ENCODE measurements at places on chromosomes 5 and 9.

DNA sequence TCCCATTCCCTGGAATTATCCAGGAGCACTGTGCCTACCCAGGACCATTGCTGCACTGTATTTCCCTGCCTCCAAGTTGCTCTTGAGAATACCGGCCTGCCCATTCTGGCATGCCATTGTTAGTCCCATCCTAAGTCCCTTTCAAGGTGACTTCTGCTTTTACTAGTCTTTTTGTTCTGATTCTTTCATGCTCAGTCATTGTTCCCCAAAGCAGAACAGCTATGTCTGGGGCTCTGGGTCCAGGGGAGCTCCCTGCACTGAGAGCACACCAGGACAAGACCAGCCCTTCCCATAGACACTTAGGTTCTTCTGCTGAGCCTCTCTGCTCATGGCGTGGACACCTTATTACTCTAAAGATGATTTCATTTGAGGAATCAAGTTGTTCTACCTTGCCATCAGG is 388.9 kb upstream of the KLF4 start:
- DNase-seq: no peak

DNA sequence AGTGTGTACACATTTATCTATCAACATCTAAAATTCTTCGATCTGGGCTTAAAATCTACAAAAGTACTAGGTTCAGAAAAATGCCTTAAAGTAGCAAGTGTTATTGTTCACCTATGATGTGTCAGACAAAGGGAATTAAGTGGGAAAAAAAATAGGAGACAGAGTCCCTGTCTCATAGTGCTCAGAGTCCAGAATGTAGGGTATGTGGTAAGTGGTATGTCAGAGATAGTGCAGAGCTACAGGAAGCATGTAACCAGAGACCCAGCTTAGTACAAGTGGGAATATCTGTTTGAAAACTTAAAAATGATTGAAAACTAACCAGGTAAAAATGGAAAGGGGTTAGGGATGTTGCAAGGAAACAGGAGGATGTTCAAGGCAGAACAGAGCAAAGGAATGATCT is 482.8 kb downstream of the ELAVL2 start:
- DNase-seq: no peak

GRCh38 chr9:17090041-17090440 is 44.8 kb upstream of the CNTLN start:
- DNase-seq: no peak

DNA sequence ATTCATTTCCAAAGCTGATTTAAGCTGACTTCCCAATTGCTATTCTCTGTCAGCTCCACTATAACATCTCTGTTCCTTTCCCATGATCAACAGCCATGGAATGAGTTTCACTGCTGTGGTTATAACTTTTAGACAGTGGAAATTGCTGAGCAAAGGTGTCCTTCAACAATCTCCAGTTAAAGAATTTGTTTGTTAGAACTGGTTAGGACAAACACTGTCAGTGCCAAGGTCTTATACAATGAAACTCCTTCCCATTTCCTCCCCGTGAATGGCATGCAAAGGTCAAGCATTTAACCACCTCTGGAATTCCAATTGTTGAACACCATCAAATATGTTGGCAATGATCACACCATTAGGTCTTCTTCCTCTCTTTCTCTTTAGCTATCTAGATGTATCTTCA is 45.7 kb upstream of the GHR start:
- no peak for DNase-seq

- DNase-seq: no peak
Observed at GRCh38 chr5:44613936-44614335, 194.8 kb upstream of the MRPS30 start.

- no peak for DNase-seq
Observed at GRCh38 chr9:112780450-112781036, 30.0 kb downstream of the SNX30 start.

- no peak for DNase-seq
Observed at GRCh38 chr9:117929868-117930267, 225.7 kb downstream of the TLR4 start.

DNA sequence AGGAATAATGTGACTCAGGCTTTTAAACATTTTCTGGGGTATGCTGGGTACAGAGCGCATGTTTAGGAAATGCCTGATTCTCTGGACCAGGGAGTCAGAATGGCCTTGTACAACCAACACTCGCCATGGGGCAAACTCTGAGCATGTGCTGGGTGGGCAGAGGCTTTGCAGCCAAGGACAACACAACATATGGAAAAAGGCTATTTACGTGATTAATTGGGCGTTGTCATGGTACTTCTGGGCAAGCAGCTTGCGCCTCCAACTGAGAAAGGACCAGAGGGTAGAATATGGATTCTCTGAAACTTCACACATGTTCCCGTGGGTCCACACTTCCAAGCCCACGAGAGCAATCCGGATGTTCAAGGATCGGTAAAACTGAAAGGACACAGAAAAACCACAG is 49.1 kb downstream of the NIPAL4 start:
- no peak for DNase-seq

- no peak for DNase-seq
Observed at GRCh38 chr9:78130004-78130403, 98.4 kb upstream of the GNAQ start.

GRCh38 chr5:81207009-81207408 is 26.1 kb upstream of the CKMT2 start:
- no peak for DNase-seq

GRCh38 chr9:113558632-113559502 is 95.3 kb downstream of the RGS3 start:
- no peak for DNase-seq

DNA sequence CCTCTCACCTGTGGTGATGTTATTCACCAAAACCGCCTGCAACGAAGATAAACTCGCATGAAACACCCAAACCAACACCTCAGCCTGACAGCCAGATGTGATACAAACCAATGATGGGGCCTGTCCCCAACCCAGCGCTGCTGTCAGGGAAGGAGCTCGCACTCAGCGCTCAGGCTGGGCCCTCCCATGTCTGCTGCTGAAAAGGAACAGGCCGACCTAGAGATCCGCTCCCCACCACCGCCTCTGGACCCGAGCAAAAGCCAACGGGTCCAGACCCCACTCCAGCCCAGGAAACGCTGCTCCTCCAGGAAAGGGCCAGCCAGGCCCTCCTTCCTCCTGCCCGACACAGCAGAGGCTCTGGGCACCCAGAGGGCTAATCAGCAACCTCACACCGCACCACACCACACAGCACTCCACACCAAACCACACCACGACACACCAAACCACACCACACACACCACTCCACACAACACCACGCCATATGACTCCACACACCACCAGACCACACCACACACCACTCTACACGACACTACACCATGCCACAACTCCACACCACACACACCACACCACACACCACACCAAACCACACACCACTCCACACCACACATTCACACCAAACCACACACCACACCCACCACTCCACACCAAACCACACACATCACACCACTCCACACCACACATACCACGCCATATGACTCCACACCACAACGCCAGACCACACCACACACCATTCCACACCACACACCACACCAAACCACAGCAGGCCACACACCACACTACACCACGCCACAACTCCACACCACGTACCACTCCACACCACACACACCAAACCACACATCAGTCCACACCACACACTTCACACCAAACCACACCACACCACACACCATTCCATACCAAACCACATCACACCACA is 46.5 kb downstream of the GOLM1 start:
- DNase-seq: no peak

DNA sequence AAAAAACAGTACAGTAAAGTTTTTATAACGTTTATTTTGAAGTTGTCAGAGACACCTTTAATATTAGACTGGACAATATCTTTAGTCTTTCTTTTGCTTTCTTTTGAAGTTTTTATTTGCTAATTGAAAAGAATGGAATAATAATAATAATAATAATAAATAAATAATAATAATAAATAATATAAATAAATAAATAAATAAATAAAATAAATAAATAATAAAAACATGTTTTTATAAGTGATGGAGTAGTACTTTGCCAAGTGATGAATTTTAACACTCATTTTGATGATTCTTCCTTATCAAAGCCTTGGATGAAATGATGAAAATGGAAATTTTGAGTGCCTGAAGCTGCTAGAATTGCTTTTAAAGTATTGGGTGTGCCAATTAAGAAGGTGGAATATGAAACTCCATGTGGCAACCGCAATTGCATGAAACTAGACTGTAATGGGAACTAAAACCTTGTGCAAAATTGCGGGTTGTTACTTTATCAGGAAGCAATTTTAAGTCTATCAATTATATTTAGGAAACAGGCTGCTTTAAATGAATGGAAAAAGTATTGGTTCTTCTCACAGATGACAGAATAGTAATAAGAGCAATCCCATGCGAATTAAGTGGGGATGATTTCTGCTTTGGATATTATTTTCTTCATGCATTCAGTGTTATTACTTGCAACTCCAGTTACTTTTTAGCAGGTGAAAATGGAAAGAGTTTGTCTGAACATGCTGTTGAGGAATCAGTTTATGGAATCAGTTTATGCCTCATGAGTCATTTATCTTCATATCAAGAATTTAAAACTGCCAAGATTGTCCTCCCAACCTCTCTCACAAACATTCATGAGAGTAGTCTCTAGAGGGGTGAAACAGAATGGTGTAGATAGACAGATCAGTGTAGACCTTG is 4.6 kb downstream of the ANXA1 start:
- no peak for DNase-seq

DNA sequence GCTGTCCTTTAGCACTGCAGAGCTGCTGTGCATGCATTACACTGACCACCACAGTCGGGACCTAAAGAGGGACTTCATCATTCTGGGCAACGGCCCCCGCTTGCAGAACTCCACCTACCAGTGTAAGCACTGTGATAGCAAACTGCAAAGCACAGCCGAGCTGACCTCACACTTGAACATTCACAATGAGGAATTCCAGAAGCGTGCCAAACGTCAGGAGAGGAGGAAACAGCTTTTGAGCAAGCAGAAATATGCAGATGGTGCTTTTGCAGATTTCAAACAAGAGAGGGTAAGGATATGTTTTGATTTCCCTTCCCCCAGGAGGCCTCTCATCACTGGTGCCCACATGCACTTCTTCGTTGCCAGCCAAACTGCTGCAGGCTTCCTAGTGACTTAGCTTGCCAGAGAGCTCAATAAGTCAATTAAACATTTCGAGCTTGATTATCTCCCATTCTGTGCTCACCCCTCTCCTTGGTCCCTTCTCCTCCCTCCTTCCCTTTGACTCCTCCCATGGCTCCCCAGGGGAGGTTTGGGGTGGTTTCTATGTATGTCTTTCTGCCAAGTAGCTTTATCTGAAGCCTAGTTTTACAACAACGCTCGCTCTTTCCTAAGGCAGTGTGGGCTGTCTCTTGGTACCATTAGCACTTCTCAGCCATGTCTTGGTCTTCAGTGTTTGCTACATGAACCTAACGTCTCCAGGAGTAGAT is 66.7 kb downstream of the ZNF462 start:
- no peak for DNase-seq

DNA sequence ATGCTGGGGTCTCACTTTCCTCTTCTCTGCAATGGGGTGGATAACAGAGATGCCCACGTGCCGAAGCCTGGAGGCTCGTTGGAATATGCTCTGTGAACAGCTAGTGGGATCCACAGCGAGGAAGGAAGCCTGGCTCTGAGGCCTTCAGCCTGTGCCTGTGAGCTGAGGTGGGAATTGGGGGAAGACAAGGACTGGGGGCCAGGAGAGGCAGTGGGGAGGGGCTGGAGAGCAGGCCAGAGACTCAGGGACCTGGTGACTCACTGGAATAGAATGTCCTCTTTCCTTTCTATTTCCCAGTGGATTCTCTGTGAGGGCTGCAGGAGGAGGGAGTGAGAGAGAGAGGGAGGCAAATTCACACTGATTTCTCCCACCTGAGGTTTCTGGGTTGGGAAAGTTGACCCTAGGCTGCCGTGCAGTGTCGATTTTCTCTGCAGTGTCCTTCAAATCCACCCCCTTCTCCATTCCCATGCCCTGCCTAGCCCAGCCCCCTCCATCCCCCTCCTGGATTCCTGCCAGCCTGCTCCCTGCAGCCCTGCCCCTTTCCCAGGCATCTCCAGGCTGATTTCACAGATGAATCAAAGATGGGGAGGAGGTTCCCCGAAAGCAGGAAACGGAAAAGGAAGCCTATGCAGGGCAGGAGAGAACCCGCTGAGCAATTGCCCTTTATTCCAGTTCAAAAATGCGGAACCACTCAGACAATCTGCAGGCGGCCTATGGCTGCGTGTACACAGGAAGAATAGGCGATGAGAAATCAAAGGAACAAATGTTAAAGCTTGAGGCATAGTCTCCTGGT is 1.4 kb upstream of the SPAAR start:
- DNase-seq: no peak

DNA sequence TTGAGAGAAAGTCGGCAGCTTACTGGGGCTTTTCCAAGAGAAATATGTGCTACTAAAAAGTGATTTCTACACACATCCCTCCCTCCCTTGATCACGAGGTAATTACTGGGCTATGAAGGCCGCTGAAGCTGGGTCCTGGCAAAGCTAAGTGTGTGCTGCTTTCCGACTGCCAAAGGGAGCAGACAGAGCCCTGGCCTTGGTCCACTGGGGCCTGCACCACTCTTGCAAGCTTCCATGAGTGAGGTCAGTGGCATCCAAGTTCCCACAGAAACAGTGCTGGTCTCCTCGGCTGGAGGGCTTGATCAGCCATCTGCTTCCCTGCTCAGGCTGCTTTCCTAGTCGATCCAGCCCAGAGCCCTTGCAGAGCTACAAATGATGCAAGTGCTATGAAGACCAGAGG is 154.8 kb upstream of the LHFPL2 start:
- no peak for DNase-seq

DNA sequence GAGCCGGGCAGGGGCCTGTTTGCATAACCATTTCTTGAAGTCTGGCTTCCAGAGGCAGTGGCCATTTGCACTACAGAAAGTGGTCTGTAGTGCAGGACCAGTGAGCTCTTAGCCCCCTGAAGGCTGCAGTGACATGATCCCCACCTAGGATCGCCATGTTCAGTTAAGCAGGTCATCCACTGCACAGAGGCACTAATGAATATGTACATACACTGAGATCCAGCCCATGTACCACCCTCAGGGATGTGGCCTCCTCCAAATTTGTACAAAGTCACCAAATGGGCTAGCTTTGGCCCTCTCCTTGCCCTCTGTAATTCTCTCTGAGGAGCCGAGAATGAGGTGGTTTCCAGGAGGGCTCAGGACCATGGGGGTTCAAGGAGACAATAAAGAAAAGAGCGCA is 8.3 kb upstream of the SUSD3 start:
- no peak for DNase-seq

- DNase-seq: no peak
Observed at GRCh38 chr9:88775966-88776365, 215.3 kb upstream of the S1PR3 start.
